ENCODE measurements at places on chromosomes 7 and 10.

GRCh38 chr10:5581670-5582566, 57.2 kb downstream of the CALML3 start:
- DNase-seq = no peak

GRCh38 chr7:47031786-47032535, 550.0 kb downstream of the TNS3 start:
- DNase-seq = no peak

DNA sequence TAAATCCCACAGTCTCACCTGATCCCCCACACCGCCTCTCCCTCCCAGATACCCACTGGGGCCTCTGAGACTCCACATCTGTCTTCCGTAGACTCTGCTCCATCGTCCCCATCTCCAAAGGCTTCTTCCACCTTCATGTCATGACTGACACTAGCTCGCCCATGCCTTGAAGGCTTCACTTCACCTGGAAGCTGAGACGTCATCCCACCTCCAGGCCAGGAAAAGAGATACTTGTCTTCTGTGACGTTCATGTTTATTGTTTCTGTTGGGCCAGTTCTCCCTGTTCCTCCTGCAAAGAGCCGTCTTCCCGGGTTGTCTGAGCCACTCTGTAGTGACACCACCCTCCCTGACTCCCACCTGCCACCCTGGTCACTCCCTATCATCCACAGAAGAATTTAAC, 3.6 kb upstream of the ZNF862 start:
- DNase-seq = no peak

DNA sequence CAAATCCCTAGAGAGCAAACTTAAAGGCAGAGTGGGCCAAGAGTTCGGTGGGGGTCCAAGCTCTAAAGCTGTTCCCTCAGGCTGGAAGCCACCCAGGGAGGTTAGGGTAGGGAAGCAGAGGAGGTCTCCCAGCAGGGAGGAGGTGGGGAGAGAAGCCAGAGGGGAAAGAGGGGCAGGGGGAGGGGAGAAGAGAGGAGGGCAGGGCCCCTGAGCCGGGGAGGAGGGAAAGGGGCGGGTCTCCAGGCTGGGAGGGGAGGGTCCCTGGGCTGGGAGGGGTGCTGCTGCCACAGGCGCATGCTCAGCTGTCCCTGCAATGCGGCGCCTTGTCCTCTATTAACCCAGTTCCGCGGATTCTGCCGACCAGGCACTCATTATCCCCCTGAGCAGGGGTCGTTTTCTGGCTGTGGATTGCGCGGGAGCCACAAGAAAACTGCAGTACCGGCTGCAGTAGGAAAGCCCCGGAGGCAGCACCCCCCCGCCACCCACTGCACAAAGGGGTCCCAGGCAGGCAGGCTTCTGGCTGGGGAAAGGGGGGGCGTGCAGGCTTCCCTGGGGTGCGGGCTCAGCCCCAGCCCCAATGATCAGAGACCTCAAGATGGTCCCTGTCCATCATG, 49.3 kb downstream of the CAMK2B start:
- no peak for DNase-seq

DNA sequence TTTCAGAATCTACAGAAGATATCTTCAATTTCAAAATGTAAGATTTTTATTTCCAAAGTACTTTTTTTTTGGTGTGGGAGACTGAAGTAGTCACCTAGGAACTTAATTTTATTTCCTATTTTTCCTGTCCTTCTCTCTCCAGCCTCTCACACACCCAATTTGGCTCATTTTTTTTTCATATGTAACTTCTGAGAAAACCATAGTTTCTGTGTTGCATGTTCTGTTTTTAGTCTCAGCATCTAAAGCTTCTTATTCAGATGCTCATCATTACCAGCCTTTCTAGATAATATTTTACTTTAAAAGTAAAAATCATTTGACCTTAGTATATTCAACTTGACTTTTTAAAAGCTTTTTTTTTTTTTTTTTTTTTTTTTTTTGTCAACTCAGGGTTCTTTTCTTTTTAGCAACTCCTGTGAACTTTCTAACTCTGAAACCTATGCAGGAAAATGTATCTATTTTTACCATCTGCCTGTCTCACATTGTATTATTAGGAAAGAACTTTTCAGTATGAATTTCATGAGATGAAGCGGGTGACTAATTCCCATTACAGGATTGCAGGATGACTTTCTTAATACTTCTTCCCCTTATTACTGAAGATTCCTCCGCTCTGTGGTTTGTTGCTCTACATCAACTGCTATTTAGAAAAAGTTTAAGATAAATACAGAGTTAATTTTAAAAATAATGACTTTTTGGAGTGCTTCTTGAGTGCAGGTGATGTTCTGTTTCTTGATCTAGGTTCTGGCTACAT, 73.6 kb upstream of the LSM8 start:
- no peak for DNase-seq

DNA sequence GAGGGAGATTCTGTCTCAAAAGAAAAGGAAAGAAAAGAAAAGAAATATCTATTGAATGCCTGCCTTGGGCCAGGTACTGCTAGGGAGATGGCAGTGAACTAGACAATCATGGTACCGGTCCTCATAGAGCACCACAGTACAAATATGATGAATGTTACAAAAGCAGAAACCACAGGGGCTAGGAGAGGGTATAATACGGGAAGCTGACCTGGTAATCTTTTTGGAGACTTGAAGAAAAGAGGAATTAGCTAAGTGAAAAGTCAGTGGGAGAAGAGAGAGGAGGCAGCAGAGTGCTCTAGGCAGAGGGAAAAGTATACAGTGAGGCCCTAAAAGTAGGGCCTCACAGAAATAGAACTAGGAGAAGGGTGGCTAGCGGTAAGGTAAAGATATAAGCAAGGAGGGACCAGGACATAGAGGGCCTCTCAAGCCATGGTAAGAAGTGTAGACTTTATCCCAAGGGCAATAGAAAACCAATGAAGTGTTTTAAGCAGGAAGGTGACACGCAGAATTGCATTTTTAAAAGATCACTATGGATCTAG, 42.8 kb upstream of the WNT8B start:
- DNase-seq = no peak

GRCh38 chr7:18157233-18157632, 129.6 kb upstream of the PRPS1L1 start:
- DNase-seq = no peak

DNA sequence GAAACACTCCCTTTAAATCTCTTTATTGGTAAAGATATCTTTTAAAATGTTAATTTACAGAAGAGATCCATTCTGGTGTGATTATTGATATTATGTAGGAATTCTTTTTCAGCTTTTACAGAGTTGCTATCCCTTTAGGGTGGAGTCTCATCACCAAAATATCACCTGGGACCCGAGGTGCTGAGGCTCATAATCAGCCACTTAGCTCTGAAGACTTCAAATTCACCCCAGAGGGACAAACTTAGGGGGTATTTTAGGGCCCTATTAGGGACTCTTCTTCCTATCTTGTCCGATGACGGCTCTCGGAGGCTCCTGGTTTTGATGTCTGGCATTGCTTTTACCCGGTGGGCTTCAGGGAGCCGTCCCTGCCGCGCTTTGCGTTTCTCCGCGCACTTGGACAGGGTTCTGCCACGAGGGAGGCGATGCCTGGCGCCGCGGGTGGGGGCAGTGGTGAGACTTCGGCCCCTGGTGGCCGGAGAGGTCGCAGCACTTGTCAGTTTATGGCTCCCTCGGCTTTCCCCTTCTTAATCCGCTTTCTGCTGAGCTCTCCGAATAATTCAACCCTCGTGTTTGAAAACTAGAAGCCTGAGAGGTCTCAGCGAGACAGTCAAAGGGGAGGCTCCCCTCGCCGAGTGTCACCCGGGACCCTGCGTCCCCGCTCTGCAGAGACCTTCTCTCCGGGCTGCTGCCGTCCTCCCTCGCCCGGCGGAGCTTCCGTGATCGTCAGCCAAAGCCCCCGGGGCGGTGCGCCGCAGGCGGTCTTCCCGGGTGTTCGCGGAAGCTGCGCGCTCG, 27.8 kb downstream of the RBM20 start:
- peak; percentile 8 for DNase-seq

DNA sequence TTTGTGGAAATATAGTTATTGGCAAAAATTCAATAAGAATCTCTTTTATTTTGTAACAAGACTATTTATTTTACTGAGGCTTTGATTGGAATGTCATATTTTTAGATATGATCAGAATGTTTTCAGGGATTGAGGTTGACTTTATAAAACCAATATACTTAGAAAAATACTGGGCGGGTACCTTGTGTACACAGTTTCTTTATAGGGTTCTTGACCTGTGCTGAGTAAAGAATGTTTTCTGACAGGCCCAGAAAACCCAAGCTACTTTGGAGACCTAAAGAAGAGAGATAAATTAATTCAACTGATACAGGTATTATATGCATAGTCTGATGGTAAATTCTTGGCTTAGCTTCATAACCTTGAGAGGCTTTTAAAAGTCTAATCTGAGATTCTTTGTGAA, 23.9 kb upstream of the SPAM1 start:
- no peak for DNase-seq

DNA sequence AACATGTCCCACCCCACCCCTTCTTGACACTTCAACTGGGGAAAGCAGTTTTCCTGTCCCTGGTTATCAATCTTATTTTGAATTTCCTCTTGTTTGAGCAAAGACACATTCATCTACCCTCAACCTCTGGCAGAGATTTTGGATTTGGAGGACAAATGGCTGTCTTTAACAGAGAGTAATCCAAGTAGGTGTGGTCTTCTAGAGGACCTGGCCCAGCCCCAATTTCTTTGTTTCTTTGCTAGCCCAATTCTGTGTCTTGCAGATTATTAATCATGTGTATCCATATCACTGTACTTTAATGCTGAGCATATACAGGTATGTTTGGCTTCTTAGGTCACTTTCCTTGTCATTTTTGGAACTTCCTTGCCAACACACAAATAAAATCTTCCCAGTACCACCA, 58.8 kb upstream of the ADCY1 start:
- no peak for DNase-seq

- DNase-seq = no peak
These were observed 362.4 kb downstream of the ADRA2A start for GRCh38 chr10:111439034-111439842.

- peak; percentile 50 for DNase-seq
These were observed 187.9 kb downstream of the DIP2C start for GRCh38 chr10:501596-501995.

- DNase-seq = no peak
These were observed 50.9 kb upstream of the SCIN start for GRCh38 chr7:12519682-12520009.

GRCh38 chr10:90481326-90481923, 376.4 kb downstream of the HTR7 start:
- DNase-seq = no peak

DNA sequence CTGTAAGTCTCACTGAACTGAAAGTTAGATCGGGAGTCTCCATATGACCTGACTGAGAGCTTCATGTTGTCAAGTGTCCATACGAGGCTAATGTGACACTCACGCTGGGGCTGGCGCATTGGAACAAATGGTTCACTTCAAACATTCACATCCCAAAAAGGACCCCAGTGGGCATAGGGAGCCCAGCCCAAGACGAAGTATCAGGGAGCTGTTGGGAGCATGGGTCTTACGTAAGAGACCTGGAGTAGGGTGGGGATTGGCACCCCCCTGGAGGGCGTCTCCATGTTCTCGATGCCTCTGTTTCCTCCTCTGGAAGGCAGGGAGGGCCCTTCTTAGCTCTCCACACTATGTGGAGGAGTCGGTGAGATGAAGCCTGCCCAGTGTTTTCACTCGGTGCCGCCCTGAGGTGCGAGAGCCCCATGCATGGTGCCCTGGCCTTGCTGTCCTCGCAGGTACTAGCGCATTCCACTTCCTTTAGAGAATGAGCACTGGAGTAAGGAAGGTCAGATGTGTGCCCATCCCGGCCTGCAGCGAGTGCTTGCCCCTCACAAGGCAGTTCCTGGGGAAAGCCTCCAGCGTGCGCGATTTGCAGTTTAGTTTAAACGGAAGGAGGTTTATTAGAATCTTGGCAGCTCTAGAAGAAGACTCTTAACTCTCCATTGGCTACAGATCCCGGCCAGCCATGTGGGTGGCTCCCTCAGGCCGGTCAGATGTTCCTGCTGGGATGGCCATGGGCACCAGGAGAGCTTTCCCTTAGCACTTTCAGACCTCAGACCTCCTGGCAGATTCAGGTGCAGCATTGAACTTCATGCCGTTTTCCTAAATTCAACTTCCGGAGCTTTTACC, 64.4 kb downstream of the PTPRE start:
- DNase-seq = no peak

GRCh38 chr7:44643206-44643605, 36.8 kb downstream of the OGDH start:
- DNase-seq = no peak

DNA sequence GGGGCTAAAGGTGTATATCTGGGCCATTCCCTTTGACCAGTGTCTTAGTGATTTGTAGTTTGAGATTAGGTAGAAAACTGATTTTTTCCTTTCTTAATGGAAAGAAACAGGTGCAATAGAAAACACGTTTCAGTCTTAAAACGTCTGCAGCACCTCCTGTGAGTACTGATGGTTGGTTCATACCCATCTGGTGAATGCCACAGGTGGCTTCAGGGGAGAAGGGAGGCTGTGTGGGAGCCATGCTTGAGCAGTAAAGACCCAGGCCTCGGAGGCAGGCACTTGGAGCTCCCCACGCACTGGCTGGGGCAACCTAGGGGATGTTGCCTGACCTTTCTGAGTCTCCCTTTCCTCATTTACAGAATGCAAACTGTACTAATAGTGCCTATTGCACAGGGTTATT, 171.5 kb upstream of the GRB10 start:
- no peak for DNase-seq

GRCh38 chr7:96800824-96801223, 91.2 kb upstream of the SEM1 start:
- DNase-seq = no peak

GRCh38 chr7:1484569-1484968, 19.6 kb downstream of the INTS1 start:
- DNase-seq = no peak

DNA sequence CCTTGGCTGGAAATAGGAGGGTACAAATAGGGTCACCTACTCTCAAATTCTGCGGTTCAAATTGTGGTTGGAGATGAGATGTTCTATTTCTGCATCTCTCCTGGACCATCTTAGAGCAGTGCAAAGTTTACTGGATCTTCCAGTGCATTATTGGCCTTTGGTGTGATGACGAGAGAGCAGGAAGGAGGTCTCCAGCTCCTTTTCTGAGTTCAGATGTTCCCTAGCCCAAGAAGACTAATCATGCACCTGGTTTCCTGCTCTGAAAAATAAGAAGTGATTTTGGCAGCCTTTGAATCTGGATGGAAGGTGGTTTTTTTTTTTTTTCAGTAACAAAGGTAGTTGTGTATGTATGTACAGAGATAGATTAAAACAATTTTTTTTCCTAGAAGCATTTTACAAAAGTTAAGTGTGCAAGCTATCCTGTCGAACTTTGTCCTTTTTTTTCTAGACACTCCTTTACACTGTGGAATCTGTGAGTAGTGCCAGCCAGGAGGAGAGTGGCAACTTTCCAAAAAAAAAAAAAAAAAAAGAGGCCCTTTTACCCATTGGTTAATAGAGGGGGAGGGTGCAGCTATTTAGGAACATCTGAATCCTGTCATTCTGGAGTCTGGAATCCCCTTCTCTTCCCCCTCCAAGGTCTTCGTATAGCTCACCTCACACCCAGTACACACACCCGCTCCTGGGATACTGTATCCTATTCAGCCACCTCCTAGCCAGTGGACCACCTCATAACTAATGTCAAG, 26.3 kb downstream of the PAPSS2 start:
- no peak for DNase-seq
